ENCODE measurements at places on chromosomes 2 and 18.
A peak's percentile ranks its signal among the peaks of the same experiment; 100 is the strongest.

DNA sequence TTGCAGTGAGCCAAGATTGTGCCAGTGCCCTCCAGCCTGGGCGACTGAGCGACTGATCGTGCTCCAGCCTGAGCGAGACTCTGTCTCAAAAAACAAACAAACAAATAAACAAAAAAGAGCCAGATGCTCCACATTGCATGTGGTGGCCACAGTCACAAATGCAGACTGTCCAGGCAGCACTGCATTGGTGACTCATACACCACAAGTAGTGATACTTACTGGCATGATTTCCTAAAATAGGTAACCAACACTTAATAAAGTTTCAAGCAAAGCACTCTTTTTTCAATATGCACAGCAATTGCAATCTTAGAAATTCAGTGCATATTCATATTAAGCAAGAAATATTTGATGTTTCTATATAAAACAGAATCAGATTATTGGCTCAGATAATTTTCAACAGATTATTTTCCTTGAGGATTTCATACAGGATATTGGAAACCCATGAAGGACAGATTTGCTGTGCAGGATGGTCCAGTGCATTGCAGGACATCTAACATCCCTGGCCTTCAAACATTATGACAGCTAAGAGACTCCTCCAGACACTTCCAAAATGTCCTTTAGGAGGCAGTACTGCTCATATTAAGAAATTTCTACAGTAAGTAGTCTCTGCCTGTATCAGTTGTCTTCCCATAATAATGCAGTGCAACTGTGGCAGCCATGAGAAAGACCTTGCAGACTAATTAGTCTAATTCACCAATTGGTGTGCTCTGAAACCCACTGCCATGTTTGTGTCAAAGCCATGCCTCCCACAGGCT is 10.5 kb upstream of the SLC1A4 start:
- no peak for DNase-seq

DNA sequence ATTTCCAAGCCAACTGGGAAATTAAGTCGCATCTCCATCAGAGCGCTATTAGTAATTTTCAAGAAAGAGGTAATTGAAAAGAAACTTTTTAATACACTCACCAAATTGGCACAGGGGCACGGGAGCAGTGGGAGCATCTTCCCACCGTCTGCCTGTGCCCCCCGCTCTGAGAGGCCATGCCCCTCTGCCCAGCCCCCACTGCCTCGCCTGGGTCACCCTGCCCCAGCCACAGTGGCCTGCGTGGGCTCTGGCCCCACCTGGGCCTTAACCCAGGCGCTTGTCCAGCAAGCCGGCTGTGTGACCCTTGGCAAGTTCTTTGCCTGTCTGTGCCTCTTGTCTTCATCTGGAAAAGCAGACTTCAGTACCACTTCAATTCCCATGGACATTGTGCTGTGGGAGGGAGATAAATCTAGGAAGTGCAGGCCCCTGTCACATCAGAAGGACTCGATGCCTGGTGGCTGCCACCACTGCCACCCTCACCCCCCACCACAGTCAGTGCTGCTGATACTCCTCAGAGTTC is 31.9 kb downstream of the GLI2 start:
- no peak for DNase-seq

- no peak for DNase-seq
These were observed 59.3 kb downstream of the PMAIP1 start for GRCh38 chr18:59959073-59959472.

- no peak for DNase-seq
These were observed 690.2 kb upstream of the POU3F3 start for GRCh38 chr2:104163611-104164130.

DNA sequence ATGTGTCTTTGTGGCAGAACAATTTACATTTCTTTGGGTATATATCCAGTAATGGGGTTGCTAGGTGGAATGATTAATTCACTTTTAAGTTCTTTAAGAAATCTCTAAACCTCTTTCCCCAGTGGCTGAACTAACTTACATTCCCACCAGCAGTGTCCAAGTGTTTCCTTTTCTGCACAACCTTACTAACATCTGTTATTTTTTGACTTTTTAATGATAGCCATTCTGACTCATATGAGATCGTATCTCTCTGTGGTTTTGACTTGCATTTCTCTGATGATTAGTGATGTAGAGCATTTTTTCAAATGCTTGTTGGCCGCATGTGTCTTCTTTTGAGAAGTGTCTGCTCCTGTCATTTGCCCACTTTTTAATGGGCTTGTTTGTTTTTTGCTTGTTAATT is 43.1 kb upstream of the PTH2R start:
- DNase-seq, result no peak

DNA sequence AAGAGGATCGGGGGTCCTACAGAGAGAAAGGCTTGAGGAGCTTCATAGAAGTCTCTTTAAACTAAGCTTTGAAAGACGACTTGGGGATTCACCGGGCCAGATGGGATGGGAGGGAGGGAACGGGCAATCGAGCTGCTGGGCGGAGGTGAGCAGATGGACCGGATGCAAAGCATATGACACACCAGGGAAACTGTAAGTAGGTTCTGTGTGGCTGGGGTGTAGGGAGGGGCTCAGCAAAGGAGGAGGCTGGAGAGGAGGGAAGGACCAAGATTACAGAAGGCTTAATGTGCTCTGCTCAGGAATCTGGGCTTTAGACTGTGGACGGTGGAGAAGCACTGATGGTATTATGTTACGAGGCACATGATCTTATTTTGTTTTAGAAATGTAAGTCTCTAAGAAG is 131.5 kb downstream of the MAIP1 start:
- no peak for DNase-seq

- peak; percentile 15 for DNase-seq
These were observed 70.0 kb upstream of the ATP5MC3 start for GRCh38 chr2:175251425-175252041.

DNA sequence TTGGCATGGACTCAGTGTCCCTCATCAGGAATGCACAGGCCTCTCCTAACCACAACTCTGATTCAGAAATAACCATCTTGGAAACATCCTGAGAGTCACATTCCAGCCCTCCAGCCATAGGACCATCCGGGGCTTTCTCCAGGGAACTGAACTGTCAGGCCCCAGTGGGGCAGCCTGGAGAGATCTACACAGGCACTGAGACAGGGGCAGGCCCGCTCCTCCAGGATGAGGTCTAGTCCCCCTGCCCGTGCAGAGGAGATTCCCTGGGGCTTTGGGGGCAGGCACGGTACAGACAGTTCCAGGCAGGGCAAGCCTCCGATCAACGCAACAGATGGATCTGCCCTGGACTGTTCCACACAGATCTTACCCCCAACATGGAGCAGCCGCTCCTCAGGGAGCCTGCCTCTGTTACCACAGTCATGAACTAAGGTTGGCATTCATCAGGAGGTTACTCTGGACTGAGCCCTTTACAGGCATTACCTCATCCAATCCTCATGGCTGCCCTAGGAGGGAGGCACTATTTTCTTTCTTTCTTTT is 12.0 kb downstream of the KCNK3 start:
- no peak for DNase-seq

- no peak for DNase-seq
These were observed 3.8 kb upstream of the CYRIA start for GRCh38 chr2:16669388-16669787.

DNA sequence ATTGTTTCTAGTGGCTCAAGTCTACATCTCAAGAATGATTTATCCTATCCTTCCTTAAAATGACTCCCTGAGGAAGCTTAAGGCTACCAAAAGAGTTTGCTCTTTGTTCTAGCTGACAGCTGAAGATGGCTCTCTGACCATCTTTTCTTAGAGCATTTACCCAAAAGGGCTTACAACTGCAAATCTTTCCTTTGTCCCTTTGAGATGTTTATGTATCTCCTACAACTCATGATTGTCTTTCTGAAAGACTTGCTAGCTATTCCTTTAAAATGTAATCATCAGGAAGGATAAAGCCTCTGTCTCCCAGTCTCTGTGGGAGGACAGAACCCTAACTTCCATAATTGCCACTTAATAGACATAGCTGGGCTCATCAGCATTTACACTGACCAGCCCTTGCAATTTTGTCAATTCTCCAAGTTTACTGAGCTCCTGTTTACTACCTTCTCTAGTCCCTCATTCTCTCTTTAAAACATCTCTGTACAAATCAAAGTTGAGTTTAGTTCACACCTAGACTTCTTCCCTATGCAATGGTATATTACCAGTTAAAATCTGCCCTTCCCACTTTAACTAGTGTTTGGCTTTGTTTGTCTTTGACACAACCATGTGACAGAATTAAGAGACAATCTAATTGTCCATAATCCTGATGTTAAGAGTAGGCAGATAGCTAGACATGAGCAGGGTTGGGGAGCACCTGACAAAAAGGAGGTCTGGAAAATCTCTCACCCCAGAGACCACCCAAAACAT is 188.2 kb downstream of the PTH2R start:
- no peak for DNase-seq

DNA sequence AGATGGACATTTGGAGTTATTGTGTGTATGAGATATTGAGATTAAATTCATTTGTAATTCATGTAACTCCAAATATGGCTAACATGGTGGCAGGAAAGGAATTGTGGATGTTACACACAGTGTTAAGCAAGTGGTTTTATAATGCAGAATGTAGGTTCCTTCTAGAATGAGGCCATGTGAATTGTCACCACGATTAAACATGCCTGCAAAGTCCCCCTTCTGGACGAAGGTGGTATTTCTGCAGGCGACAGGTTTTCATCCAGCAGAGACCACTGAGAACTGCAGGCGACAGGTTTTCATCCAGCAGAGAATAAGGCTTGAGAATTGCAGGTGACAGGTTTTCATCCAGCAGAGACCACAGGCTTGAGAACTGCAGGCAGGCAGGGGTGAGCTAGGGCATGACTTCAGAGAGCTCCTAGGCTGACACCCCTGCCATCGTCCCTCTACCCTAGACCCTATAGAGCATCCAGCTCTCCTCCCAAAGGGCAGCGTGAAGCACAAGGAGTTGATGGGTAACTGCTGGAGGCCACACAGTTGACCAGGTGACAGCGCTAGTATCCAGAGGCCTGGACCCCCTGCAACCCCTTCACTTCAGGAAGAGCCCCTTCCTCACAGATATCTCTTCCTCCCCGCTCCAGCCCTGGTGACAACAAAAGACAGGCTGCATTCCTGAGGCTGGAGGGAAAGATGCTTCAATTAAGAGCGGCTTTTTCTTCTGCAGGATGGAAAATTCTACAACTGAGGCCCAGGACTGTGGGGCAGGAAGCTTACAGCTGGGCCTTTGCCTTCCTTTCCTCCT is 175.8 kb downstream of the LOXHD1 start:
- peak; percentile 31 for DNase-seq

DNA sequence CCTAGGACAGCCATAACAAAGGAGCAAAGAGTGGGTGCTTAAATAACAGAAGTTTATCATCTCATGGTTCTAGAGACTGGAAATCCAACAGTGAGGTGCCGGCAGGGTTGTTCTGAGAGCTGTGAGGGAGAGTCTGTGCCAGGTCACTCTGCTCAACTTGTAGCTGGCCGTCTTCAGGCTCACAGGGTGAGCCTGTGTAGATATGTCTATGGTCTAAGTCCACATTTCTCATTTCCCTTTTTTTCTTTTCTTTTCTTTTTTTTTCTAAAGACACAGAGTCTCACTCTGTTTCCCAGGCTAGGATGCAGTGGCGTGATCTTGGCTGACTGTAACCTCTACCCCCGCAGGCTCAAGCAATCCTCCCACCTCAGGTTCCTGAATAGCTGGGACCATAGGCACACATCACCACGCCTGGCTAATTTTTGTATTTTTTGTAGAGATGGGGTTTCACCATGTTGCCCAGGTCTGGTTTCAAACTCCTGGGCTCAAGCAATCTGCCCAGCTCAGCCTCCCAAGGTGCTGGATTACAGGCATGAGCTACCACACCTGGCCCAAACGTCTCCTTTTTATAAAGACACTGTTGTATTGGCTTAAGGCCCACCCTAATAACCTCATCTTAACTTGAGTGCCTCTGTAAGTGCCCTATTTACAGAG is 142.2 kb downstream of the SP3 start:
- no peak for DNase-seq

GRCh38 chr2:157244691-157245090 is 12.8 kb upstream of the GALNT5 start:
- DNase-seq, result no peak
